ENCODE measurements at places on chromosomes 1 and 21.
A peak's percentile ranks its signal among the peaks of the same experiment; 100 is the strongest.

DNA sequence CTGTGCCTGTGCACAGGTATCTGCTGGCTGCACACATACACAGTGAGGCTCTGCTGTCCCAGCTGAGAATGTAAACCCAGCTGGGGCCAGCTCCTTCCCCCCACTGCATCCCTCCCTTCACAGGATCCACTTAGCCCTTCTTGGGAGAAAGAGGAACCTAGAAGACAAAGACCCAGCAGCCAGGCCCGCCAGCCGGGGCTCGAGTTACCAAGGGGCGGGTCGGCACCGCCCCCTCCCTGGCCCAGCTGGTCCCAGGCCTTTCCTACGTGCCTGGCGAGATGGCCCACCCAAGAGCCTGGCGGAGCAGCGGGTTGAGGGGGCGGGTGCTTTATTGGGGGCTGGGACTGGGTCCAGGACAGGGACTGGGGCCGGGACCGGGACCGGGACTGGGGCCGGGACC is 2.1 kb downstream of the SH3BGRL3 start:
- DNase-seq: peak; percentile 57

DNA sequence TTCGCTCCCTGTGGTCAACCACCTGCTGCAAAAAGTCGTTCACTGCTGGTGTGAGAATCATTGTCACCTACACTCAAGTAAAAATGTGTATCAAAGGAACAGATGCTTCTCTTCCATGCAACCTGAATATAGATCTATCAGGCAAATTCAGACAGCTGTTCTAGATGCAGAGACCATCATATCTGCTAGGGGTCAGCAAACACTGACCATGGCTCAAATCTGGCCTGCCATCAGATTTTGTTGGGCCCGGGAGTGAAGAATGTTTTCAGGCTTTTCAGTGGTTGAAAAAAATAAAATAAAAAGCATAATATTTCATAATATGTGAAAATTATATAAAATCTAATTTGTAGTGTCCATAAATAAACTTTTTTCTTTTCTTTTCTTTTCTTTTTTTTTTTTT is 199.6 kb downstream of the RGS7 start:
- no peak for DNase-seq

GRCh38 chr21:35190201-35190701 is 141.1 kb upstream of the RUNX1 start:
- DNase-seq: no peak

DNA sequence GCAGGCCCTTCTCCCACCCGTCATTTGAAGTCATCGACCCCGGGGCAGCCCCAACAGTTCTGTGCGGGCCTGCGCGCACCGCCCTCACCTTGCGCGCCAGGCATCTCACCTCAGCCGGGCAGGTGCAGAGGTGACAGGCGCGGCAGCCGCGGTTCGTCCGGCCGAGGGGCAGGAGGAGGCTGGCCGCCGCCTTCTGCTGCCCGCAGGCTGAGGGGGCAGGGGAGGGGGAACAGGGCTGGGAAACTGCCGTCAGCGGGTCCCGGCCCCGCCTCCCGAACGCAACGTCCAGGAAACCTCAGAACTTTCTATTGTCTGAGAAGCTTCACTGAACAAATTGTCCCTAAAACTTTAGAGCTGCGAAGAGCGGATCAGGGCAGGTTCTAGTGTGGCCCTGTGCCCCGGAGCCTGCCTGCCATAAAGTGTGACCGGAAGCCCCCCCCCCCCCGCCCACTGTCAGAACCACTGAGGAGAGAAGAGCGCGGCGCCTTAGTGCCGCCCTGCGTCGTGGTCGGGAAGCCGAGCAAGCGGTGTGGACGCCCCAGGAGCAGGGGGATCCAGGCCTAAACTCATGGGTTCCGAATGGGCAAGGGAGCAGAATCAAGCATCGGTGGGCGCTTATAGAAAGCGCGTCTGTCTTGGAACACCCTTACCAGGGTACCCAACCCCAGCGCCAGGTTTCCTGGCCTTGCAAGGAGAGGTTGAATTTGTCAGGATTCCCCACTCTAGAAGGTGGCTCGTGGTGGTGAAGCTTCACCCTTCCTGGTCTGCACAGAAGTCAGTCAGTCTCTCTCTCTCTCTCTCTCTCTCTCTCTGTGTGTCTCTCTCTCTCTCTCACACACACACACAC is 13.3 kb upstream of the TBX15 start:
- DNase-seq: no peak

DNA sequence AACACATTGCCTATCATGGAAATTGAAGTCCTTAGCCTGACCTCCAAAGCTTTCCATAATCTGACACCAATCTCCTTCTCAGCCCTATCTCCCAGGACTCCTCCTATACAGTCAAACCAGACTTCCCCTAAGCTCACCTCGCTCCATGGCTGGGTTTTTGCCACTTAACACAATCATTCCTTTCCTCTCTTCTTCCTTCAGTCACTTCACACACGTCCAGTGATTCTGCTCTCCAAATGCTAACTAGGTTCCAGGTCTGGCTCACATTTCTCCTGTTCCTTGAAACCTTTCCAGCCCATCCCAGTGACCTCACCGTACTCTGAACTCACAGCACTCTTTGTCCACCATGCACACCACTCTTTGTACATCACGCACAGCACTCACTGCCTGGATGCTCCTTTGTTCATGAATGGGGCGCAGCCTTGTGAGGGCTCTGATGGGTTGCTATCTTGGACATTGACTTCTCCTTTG is 98.4 kb downstream of the GLUL start:
- DNase-seq: no peak
